ENCODE measurements at places on chromosomes 12 and 14.

- DNase-seq = no peak
Measured at GRCh38 chr12:29198901-29199300, 49.8 kb downstream of the FAR2 start.

DNA sequence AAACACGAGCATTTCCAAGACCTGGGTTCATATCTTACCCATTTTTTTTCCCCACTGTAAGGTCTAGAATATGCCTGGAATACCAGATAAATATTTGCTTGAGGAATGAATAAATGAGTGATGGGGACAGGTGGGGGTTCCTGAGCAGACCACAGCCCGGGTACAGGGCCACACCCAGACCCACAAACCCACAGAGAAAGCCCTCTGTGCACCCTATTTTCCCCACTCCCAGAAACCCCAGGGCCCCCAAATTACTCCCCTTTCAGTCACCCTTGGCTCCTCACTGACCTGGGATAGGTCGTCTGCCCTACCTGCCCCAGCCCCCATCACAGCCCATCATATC lies 66.5 kb upstream of the DDX11 start:
- no peak for DNase-seq

DNA sequence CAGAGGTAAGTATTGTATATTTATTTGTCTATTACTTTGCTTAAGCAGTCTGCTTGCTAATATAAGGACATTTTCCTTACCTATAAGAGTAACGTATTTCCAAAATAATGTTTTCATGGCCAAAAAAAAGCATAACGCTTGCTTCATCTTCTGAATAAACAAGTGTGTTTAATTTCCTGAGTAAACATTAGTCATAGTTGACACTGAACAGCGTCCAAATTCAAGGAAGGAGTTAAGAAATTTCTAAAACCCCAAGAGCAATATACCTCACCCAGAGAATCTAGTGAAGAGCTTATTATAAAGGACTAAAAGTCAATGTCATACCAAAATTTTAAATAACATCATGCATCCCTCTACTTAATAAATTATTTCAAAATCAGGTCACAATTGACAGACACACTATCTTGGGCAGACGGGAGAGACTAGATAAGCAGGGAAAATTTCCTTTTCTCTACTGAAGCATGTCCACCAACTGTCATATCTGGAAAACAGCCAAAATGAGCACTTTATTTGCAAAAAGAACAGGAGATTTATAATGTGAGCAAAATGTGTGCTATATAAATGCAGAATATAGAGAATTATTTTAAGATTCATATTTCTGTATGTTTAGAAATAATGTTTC lies 25.1 kb downstream of the ANKS1B start:
- DNase-seq = no peak

DNA sequence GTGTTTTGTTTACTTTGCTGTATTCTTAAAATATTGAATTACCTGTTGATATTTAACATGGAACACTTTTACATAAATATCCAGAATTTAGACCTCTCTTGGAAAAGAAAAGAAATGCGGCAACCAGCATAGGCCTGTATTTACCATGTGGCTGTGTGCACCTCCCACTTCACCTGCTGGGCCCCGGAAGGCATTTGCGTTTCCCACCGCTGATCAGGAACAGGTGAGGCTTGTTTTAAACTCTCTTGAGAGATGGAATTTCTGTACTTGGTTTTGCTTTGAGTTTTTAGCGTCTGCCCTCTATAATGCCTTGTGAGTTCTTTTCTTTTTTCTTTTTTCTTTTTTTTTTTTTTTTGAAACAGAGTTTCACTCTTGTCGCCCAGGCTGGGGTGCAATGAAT lies 124.2 kb downstream of the GLT1D1 start:
- no peak for DNase-seq

DNA sequence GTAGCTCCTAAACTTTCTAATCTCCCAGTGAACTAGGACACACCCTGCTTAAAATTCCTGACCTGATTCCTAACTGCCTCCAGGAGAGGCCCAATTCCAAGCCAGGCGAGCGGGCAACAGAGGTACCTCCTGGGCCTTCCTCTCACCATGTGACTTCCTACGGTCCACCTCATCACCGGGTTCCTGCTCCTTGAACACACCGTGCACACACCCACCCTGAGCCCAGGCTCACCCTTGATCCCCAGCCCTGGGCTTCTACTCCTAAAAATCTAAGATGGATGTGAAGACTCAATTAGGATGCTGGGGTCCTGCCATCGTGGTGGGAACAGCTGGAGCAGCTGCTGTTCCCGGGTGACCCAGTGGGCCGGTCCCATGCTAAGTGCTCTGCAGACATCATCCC lies 68.6 kb downstream of the CHGA start:
- DNase-seq = no peak

DNA sequence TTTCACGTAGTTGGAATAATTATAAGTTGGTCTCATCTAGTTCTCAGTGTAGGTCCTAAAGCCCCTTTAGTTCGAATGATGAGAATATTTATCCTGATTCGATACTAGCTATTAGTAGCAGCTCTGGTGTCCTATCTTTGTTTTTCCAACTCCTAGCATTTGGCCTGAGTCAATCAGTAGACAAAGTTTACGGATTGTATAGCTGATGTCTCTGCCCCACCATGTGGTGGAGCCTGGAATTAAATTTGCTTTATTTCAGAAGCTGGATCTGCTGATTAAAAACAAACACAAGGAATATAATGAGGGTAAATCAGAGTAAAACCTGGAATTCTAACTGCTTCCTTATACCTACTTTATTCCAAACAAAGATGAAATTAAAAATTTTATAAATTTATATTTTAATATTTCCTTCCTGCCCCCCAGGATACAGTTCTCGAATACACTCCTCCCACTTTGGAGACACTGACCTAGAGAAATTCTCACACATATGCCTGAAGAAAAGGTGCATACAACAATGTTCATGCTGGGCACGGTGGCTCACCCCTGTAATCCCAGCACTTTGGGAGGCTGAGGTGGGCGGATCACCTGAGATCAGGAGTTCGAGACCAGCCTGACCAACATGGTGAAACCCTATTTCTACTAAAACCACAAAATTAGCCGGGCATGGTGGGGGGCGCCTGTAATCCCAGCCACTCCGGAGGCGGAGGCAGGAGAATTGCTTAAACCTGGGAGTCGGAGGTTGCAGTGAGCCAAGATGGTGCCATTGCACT lies 7.6 kb upstream of the BRMS1L start:
- DNase-seq = peak; percentile 4

DNA sequence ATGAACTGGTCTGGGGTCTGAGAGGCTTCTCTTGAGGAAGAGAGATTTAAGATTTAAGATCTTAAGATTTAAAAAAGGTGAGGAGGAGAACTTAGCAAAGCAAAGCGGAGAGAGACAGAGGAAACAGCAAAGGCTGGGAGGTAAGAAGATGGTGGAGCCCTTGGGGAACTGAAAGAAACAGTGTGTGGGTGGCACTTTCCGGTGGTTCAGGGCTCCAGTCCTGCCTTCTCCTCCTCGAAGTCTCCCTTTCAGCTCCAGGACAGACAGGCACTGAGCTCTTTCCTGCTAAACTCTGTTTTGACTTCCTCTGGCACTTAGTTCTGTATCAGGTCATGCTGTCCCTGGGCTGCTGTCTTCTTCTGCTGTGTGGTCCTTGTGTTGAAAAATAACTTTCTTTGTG lies 298.7 kb upstream of the SRRM4 start:
- no peak for DNase-seq

GRCh38 chr14:70871863-70872677 lies 35.2 kb upstream of the PCNX1 start:
- no peak for DNase-seq

- no peak for DNase-seq
Measured at GRCh38 chr14:77124345-77125280, 17.0 kb downstream of the ZDHHC22 start.

GRCh38 chr12:116838365-116838764 lies 42.9 kb downstream of the HRK start:
- DNase-seq = no peak

GRCh38 chr14:70086685-70087379 lies 101.9 kb downstream of the SLC8A3 start:
- DNase-seq = no peak

GRCh38 chr12:95712269-95712668 lies 78.3 kb downstream of the NTN4 start:
- DNase-seq = no peak

GRCh38 chr14:81331229-81332021 lies 68.7 kb downstream of the STON2 start:
- peak; percentile 15 for DNase-seq

GRCh38 chr12:103571286-103571685 lies 15.8 kb upstream of the STAB2 start:
- no peak for DNase-seq

DNA sequence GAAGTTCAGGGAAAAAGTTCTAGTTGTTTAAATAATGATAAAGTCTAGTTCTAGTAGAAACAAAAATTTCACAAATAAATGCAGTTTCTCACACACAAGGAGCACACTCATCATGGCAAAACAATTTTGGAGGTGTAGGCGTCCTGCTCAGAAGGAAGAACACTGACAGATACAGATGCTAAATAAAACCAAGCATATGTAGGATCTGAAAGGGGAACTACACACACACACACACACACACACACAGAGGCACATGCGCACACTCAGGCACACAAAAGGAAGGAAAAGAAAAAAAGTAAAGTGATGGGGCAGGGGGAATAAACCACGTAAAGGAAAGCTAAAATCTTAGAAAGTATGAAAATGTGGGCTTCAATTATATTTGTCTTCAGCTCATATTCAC lies 117.7 kb downstream of the SOX5 start:
- no peak for DNase-seq

- no peak for DNase-seq
Measured at GRCh38 chr12:74646831-74647230, 109.2 kb downstream of the ATXN7L3B start.

GRCh38 chr14:75711105-75711795 lies 50.2 kb downstream of the TTLL5 start:
- peak; percentile 53 for DNase-seq

DNA sequence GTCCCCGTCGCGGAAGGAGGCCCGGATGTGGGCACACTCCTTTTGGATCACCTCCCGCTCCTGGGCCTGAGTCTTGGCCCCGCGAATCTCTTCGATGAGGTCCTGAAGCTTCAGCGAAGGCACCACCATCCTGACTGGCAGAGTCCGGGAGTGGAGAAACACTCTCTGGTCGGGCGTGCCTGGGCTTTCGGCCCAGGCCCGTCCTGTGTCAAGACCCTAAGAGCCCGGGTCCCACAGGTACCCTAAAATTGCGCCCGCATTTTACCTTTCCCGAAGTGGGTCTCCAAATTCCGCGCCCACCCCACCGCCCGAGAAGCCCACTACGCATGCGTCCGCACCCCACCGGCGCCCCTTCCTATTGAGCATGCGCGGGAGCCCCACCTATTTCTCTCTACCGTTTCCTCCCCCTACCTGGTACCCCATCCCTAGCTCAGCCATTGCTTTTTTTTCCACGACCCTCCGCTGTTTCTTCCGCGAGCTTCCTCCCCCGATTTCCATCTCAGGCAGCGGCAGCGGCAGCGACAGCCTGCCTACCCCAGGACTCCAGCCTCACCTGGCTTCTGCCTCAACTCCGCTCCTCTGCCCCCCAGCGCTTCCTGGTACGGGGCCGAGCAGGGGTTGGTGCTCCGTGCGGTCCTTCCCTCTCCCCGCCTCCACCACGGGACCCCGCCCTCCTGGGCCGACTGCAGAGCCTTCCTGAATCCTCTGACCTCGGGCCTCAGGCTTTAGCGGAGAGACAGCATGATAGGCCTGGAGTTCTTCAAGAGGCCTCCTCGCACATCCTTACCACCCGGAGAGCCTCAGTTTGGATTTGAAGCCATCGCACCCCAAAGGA lies at the start of gene AP1G2:
TSS of gene AP1G2 (minus strand) at position 606 of the 835 bp plus-strand sequence. CDS start at position 129, 477 bp downstream.
- DNase-seq = peak; percentile 67

- no peak for DNase-seq
Measured at GRCh38 chr12:67073336-67073735, 195.8 kb upstream of the CAND1 start.

GRCh38 chr12:64124511-64125197 lies 97.4 kb downstream of the KICS2 start:
- no peak for DNase-seq

DNA sequence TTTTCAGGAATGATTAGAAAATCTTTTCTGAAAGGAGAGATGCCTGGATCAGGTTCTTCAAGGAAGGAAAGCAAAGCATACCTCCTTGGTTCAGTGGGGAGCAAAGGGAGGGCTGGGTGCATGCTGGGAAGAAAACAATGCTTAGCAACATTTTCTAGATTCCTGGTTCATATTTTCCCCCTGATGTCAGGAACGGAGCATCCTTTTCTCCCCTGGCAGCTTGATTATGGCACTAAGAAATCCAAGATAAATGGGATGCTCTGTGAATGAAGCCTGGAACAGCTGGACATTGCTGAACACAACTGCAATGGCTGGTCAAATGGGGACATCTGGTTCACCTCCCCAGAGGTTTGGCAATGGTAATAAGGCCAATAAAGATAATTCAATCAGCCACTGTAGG lies 50.9 kb downstream of the KCNA5 start:
- no peak for DNase-seq
